ENCODE measurements at places on chromosomes 1 and 21.

GRCh38 chr1:61486783-61487536 is 238.0 kb downstream of the TM2D1 start:
- DNase-seq = no peak

DNA sequence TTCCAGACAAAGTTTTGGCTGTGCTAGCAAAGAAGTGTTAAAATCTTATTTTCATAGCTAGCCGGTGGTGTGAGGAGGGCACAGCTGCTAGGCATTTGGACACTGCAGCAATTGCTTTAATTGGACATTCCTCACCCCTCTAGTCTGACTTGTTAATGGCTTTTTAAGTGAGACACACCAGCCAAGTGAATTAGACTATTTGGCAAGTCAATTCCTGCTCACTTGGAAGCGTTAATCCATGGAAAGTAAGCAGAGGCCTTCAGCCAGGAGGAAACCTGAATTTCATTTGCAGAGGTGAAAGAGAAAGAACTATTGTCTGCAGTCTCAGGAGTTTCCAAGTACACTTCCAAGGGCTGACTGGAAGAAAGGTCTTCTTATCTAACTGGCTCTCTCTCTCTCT is 175.7 kb downstream of the ST6GALNAC3 start:
- no peak for DNase-seq

- DNase-seq = no peak
Observed at GRCh38 chr21:33733601-33734000, 91.3 kb downstream of the ITSN1 start.

- no peak for DNase-seq
Observed at GRCh38 chr1:4660917-4661594, 6.6 kb downstream of the AJAP1 start.

- no peak for DNase-seq
Observed at GRCh38 chr1:19528438-19528837, 43.1 kb upstream of the CAPZB start.

- DNase-seq = no peak
Observed at GRCh38 chr1:43958351-43959255, 11.2 kb upstream of the DPH2 start.

DNA sequence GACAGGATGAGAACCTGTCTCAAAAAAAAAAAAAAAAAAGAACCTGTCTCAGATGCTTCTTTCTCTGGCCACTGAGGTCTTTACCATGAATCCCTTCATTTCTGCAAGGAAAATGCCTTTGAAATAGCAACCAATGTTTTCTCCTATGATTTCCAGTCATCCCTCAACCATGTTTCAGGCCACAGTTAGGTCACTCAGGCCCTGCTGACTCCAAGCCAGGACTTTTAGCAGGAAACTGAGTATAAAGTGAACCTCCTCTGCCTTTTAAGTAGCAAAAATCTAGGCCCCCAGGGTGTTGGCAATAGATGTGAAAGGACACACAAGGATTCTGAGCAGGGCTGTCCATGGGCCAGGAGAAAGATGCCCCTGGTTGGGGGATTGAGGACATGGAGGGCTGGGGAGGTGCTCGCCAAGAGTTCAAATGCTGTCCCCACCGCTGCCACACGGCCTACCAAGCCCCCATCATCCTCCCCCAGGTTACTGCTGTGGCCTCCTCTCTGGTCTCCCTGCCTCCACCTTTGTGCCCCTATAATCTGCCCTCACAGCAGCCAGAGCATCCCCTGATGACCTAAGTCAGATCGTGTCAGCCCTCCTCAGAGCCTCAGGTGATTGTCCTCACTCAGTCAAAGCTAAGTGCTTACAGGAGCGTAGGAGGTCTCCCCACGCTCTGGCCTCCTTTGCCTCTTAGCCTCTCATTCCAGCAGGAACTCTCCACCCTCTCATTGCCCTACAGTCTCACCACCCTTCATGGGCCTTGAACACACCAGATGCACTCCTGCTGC is 54.6 kb downstream of the MATN1 start:
- no peak for DNase-seq

GRCh38 chr1:159505676-159506075 is 30.1 kb downstream of the OR10J5 start:
- no peak for DNase-seq

DNA sequence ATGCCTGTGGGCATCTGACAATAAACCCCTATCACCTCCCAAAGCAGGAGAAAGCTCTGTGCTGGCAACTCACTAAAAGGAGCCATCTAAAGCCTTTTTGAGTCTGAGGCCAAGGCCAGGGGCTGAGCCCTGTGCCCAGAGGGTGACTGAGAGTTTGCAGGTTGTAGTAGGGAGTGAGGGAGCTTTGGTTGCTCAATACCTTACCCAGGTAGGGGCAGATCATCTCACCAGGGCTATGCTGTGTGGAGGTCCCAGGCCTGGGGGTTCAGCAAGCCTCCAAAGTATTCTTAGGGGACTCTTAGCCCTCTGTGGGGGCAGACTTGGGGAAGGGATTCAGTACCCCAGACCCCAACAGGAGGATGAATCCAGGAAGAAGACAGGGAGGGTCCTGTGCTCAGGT is 21.2 kb downstream of the S100A7 start:
- no peak for DNase-seq

- no peak for DNase-seq
Observed at GRCh38 chr1:92188436-92189255, 29.1 kb upstream of the C1orf146 start.

- no peak for DNase-seq
Observed at GRCh38 chr1:235313262-235313661, 14.7 kb downstream of the ARID4B start.

DNA sequence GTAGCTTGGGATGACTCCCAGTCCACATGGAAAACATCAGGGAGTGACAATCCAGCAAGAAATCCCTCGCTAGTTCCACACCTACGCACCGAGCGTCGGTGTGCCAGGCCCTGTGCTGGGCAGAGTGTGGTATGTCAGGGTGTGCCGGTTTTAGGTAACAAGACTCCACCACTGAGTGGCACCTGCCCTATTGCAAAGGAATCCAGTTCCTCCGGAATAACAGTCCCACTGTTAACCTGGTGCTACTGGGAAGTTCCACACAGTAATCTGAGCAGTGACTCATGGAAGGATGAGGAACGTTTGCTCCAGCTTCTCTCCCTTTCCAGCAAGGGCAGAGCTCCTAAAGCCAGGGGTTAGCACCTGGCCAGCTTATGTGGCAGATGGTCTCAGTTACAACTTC is 14.3 kb downstream of the RNF207 start:
- DNase-seq = no peak

All from activated naive CD4-positive, alpha-beta T cell treated with Interleukin-2 at 50 U/mL for 16 hours (primary cell).